ENCODE measurements at places on chromosomes 6 and 20.

GRCh38 chr6:55282115-55282514 lies 45.2 kb upstream of the GFRAL start:
- DNase-seq = no peak

DNA sequence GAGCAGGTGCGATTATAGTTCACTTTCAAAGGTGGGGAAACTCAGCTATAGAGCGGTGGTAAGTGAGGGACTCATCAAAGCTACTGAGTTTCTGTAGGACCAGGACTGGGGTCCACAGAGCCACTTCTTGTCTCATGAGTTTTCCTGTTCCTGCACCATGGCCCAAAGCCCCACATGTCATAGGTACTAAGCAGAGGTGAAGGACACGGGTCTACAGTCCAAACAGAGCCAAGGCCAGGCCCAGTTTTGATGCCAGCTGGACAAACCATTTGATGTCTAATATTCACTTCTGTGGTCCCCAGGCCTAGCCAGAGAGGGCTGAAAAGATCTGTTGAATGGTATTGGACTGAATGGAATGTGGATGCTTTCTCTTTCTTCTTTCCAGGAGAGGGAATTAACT lies 11.0 kb downstream of the BPIFB6 start:
- no peak for DNase-seq

DNA sequence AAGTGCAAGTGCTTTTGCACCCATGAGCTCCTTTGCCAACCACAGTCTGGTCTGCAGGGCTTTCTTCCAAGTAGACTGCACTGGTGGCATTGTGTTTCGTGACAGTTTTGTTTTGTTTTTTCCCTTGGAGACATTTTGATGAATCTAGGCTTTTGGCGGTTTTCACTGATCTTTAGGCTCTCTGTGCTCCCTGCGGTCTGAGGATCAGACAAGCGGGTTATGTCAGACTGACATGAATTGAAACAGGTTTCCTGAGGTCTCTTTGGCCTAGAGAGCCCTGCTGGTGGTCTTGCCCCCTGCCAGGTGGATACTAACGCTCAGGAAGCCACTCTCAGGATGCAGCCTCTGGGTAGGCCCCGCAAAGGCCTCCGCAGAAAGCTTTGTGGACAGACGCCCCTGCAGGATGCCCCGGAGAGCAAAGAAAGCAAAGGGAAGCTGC lies 555.4 kb upstream of the AGPAT4 start:
- no peak for DNase-seq

- no peak for DNase-seq
Observed at GRCh38 chr6:81655696-81656095, 96.8 kb downstream of the TENT5A start.

DNA sequence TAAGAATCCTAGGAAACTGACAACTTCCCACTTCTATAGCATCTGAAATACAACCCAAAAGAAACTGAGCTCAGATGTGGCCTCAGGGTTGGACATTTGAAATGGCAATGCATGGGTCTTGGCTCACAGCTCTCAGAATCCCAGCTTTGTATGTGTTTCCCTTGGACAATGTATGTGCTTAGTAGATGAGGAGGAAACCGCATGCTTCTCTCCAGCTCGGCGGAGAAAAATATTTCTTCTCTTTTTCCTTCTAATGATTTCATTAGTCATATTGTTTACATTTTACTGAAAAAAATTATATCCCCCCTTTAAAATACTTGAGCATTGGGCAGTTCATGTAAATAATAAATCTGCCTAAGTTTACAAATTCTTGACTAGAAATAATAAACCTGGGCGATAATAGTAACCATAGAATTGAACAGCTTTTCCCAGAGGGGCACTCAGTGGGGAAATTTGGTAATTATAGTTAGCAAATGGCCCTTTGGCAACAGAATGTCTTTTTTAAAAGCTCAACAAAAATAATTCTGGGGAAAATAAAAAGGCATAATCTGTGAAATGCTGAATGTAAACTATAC lies 55.3 kb downstream of the PFDN4 start:
- no peak for DNase-seq

- no peak for DNase-seq
Observed at GRCh38 chr6:155422635-155423034, 33.0 kb downstream of the NOX3 start.

- DNase-seq = no peak
Observed at GRCh38 chr6:118652051-118652615, 742 bp upstream of the CEP85L start.

DNA sequence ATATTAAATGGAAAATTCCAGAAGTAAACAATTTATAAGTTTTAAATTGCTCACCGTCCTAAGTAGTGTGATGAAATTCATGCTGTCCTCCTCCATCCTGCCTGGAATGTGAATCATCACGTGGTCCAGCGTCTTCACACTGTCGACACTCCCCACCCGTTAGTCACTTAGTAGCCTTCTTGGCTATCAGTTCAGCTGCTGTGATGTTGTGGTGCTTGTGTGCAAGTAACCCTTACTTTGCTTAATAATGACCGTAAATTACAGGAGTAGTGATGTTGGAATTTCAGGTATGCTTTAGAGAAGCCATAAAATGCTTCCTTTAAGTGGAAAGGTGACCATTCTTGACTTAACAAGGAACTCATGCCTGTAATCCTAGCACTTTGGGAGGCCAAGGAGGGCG lies 25.2 kb downstream of the RIOK1 start:
- DNase-seq = no peak

GRCh38 chr6:43833223-43833995 lies 63.4 kb downstream of the VEGFA start:
- DNase-seq = no peak

DNA sequence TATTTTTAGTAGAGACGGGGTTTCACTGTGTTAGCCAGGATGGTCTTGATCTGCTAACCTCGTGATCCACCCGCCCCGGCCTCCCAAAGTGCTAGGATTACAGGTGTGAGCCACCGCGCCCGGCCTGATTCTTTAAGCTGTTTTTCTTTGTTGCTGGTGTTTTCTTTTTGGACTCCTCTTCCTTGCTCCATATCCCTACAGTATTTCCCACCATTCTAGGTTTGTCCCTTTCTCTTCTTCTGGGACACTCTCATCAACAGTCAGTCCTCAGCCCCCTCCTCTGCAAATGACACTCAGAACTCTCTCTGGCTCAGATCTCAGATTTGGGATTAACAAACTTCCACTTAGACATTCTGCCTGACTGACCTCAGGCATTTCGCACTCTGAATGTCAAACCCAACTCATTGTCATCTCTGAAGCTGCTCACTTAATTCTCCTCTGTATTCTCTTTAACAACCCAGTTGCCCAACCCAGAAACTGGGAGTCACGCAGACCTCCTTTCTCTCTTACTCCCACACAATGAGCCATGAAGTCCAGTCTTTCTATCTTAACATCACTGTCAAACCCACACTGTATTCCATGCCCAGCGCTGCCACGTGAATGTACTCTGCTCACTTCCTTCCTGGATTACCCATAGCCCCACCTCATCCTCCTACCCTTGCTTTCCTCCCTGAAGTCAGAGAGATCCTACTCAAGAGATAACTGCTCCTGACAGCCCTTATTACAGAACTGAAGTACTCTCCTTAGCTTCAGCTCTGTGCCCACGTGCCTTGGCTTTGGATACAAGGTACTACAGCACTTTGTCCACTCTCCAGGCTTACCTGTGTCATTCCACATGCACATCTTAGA lies 2.6 kb downstream of the MPIG6B start:
- no peak for DNase-seq

DNA sequence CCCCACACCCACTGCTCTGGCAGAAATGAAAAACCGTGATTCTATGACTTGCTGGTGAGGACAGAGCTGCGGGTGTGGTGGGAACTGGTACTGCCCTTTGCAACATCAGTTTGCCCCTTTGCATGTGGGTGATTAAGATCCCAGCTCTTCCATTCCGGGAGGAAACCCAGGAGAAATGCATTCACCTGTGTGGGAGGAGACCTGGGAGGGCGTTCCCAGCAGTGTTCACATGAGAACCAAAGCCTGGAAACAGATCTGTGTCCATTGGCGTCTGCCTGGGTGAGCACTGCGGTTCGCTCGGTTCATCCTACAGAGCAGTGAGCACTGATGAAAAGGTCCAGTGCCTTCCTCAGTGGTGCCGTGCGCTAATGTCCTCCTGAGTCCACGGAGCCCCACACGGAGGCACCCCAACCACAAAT lies 89.7 kb downstream of the SMOC2 start:
- DNase-seq = no peak

DNA sequence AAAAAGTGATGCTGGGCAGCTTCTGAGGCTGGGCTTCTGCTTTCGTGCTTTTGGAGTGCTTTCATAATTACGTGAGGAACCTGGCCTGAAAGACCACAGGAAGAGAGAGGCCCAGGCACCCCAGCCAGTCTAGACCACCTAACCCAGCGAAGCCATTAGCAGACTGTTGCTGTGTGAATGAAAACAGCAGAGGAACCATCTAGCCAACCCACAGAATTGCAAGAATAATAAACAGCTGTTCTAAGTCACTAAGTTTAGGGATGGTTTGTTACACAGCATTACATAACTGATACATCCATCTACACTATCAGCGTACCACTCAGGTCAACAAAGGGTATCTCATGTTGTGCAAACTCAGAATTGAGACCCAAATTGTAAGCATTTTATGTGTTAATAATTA lies 34.5 kb downstream of the FGD2 start:
- no peak for DNase-seq

GRCh38 chr6:28985462-28986164 lies 19.5 kb downstream of the ZNF311 start:
- DNase-seq = no peak

- no peak for DNase-seq
Observed at GRCh38 chr6:38118791-38119365, 299.4 kb downstream of the ZFAND3 start.

DNA sequence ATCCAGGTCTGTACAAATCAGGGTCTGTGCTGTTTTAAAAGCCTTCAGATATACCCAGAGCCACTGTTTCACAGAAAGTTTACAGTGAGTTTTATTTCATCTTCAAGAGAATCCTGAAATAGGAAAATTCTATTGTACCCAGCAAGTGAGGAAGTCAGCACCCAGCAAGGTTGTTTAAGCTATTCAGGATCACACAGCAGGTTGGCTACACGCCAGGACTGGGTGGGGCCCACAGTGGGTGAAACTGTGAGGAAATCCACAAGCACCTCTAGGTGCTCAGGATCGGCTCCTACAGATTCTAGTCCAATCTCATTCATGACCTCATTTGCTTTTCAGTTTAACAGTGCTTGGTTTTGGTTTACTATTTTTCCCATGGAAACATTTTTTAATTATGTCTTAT lies 128.9 kb downstream of the SYNDIG1 start:
- DNase-seq = no peak

DNA sequence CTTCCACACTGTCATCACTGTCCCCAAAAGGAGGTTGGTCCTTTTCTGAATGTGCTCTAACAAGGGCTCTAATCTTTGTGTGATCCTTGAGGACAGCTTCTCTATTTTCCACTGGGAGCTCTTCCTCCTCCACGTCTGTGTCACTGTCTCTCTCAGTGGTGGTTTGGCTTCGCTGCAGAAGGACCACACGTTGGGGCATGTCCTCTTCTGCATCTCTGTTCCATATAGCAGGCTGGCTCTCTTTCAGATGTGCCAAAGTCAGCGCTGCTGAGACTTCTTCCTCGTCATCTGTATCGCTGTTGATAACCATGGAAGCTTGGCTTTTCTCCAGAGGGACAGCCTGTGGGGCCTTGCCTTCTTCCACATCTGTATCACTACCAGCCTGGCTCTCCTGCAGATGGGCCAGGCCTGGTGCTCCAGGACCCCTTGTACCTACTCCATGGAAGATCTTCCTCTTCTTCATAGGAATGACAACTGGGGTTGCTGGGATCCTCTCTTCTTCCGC lies 4.6 kb downstream of the MDC1 start:
- no peak for DNase-seq

DNA sequence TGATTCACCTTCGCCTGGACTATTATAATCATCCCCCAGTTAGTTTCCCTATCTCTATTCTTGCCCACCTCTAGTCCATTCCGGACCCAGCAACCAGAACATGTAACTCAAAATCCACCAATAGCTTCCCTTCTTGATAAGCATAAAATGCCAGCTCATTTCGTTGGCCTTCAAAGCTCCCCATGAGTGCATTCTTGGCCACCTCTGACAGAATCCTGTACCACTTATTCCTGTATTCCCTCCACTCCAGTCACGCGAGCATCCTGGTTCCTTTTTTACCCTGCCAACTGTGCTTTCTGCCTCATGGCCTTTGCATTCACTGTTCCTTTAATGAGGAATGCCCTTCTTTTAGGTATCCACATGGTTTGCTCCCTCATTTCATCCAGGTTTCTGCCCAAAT lies 36.7 kb downstream of the CYP24A1 start:
- DNase-seq = no peak

DNA sequence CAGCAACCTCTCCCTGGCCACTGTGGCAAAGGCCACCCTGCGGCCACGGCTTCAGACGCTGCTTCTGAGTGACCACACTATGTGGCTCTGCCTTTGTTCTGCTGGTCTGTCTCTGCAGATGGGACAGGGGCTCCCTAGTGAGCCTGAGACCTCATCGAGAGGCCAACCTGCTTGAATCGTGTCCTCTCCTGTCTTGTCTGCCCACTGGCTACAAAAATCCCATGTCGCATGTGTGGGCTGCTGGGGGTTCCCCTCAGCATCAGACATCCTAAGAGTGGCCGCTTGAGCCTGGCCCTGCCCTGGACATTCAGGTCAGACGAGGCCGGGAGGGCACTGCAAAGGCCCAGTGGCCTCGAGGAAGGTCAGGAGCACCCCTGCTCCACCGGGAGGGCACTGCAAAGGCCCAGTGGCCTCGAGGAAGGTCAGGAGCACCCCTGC lies 222.9 kb downstream of the DLL1 start:
- no peak for DNase-seq

DNA sequence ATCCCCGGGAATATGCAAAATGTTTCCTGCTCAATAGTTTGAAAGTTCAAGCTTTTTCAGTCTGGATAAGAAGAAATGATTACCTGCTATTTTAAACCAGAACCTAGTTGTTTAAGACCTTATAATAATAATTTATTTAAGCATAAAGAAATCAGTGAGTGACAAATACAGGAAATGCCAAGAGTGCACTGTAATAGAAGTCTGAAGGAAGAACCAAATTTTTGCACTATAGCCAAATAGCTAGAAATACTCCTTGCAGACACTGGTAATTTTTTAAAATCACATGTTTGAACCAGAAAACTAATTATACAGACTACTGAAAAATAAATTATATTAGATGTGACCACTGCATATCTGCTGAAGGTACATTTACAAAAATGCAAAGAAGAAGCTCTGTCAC lies 93.2 kb downstream of the MMS22L start:
- DNase-seq = no peak

GRCh38 chr20:49132995-49133478 lies 55.1 kb downstream of the STAU1 start:
- no peak for DNase-seq

DNA sequence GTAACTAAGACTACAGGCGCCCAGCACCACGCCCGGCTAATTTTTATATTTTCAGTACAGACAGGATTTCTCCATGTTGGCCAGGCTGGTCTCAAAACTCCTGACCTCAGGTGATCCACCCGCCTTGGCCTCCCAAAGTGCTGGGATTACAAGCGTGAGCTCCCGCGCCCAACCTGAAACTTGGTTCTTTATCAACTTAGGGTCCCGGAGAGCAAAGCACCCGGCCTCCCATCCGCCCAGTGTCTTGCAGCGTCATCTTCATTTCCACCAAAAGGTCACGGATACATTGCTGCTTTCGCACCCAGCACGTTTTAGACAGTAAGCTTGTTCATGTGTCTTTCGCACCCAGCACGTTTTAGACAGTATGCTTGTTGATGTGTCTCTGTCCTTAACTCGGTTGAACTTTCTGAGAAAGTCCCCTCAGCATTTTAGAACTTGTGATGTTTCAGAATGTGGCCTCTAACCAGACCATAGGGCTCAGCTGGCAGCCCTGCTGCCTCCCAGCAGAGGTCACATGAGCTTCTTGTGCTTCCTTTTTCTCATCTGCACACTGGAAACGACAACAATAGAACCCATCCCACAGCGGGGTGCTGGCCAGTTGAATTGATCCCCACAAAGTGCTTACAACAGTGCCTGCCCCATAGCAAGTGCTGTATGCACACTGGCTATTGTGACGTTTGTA lies 48.8 kb downstream of the PRR18 start:
- no peak for DNase-seq

Data from stimulated activated CD8-positive, alpha-beta memory T cell treated with anti-CD3 and anti-CD28 coated beads, Interleukin-12 subunit alpha, Interleukin-12 subunit beta, amount 100 ng/mL, for 4 hours (primary cell).